Uterine smooth muscle cell (primary cell): ENCODE measurements at places on chromosomes 12 and 14. TPM values are rescaled to one million over a fixed set of nuclear protein-coding genes. Genes with fewer than 3 reads are reported as not detected.

The NEMF gene
- 53.3 and 55.7 TPM in 2 replicates for total RNA-seq

The SRGAP1 gene
- total RNA-seq: 17.0 and 23.4 TPM in 2 replicates

The B4GALNT1 gene
- total RNA-seq: 3.4 and 4.0 TPM in 2 replicates

The PPP4R3A gene
- total RNA-seq: 74.7 and 77.1 TPM in 2 replicates

The RAB15 gene
- 1.5 and 2.7 TPM in 2 replicates for total RNA-seq

The NTF3 gene
- total RNA-seq: 0.12 TPM in 1 of 2 replicates, not detected in the other

The SERPINA3 gene
- 0.22 and 2.1 TPM in 2 replicates for total RNA-seq

The NOXRED1 gene
- total RNA-seq: 0.22 and 0.25 TPM in 2 replicates

The MSI1 gene
- 0.11 TPM in 1 of 2 replicates, not detected in the other for total RNA-seq

The TSFM gene
- 17.6 and 21.1 TPM in 2 replicates for total RNA-seq

The TAS2R30 gene
- 6.5 and 9.1 TPM in 2 replicates for total RNA-seq

The CFAP73 gene
- not detected in 2 replicates for total RNA-seq

The DGKA gene
- 29.8 and 32.7 TPM in 2 replicates for total RNA-seq

The GALNT16 gene
- total RNA-seq: 0.22 and 1.1 TPM in 2 replicates

The KRT79 gene
- not detected in 2 replicates for total RNA-seq

The ADSS1 gene
- total RNA-seq: 0.66 and 2.6 TPM in 2 replicates

The GYS2 gene
- total RNA-seq: not detected in 2 replicates

The DPPA3 gene
- total RNA-seq: not detected in 2 replicates

The PLEKHH1 gene
- total RNA-seq: 0.62 and 0.77 TPM in 2 replicates

The OR2AP1 gene
- not detected in 2 replicates for total RNA-seq

The PRR4 gene
- 1.1 and 1.4 TPM in 2 replicates for total RNA-seq

The MYO1A gene
- 0.12 TPM in 1 of 2 replicates, not detected in the other for total RNA-seq

The TAOK3 gene
- total RNA-seq: 60.6 and 63.5 TPM in 2 replicates

The GALC gene
- total RNA-seq: 17.9 and 23.9 TPM in 2 replicates

The PPP1CC gene
- total RNA-seq: 116 and 156 TPM in 2 replicates

The CISTR gene
- 0.75 TPM in 1 of 2 replicates, not detected in the other for total RNA-seq

The BICDL1 gene
- total RNA-seq: 0.11 and 0.25 TPM in 2 replicates
